M059J (cell line): ENCODE measurements at places on chromosomes 6 and 20. TPM values are rescaled to one million over a fixed set of nuclear protein-coding genes. Genes with fewer than 3 reads are reported as not detected.
A peak's percentile ranks its signal among the peaks of the same experiment; 100 is the strongest.

DNA sequence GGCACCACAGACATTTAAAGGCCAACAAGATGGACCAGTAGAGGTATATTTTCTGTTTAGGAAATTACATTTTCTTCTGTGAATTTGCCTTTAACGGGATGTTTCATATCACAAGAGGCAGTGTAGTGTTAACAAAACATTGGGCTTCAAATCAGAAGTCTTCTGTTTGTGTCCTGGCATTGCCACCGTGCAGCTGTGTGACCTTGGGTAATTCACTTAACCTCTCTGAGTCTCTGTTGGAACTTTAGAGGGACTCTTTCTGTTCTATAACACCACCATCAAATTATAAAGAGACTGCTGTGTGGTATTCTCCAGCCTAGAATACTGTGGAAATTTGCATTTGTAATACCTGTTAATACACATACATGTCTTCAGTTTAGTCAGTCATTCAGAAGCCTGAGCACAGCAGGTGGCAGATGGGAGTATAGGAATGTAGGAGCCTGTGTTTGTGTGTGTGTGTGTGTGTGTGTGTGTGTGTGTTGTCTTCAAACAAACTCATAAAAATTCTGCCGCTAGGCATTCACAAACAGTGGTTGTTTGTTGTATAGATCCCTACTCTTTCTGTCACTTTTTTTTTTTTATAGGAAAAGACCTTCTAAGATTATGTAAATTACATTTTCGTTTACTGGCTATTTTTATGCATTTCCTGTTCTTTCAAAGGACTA, 22.6 kb downstream of the UST start:
- DNase-seq = no peak

DNA sequence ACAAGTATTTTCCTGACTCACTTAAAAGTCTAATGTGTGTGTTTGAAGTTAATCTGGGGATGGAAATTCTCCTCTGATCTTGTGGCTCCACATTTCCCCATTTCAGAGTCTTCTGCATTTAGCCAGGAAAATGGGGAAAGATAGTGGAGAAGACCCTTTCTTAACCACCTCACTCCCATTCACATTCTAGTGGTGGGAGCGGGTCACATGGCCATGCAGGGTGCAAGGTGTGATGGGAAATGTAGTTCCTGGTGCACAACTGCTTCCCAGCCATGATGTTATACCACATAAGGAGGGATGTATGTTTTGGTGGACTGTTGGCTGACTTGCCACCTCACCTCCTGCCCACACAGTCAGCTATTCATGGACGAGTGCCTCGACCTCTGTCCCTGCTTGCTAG, 61.8 kb downstream of the BANF2 start:
- peak; percentile 24 for DNase-seq

GRCh38 chr6:22003287-22003686, 293.5 kb downstream of the PRL start:
- DNase-seq = no peak

GRCh38 chr6:111600154-111600553, 5.5 kb downstream of the TRAF3IP2 start:
- no peak for DNase-seq

DNA sequence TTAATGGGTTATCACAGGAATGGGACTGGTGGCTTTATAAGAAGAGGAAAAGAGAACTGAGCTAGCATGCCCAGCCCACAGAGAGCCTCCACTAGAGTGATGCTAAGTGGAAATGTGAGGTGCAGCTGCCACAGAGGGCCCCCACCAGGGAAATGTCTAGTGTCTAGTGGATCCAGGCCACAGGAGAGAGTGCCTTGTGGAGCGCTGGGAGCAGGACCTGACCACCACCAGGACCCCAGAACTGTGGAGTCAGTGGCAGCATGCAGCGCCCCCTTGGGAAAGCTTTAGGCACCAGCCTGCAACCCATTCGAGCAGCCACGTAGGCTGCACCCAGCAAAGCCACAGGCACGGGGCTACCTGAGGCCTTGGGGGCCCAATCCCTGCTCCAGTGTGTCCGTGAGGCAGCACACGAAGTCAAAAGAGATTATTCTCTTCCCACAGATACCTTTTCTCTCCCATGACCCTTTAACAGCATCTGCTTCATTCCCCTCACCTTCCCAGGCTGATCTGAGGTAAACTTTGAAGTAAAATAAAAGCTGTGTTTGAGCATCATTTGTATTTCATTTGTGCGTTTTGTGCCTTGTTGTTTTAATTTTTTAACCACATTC, 4.4 kb downstream of the HLA-E start:
- DNase-seq = peak; percentile 38

GTF3C6 gene
- 98.0 and 123 TPM in 2 replicates for total RNA-seq

PRR18 gene
- total RNA-seq = not detected in 2 replicates
